ENCODE measurements at places on chromosomes 11 and 22.

DNA sequence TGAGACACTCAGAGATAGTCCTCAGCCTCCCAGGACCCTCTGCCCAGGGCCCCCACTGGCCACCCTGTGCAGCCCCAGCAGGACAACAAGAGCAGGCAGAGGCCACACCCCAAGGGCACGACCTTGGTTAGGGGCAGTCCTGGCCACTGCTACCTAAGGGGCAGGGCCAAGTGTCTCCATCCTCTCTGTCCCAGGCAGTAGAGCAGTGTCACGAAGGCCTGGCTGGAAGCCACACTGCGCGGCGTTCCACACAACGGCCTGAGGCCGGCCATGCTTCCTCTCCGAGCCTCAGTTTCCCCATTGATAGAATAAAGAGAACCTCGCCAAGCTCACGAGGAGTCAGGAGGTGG is 1074.3 kb downstream of the BRD1 start:
- DNase-seq: no peak

DNA sequence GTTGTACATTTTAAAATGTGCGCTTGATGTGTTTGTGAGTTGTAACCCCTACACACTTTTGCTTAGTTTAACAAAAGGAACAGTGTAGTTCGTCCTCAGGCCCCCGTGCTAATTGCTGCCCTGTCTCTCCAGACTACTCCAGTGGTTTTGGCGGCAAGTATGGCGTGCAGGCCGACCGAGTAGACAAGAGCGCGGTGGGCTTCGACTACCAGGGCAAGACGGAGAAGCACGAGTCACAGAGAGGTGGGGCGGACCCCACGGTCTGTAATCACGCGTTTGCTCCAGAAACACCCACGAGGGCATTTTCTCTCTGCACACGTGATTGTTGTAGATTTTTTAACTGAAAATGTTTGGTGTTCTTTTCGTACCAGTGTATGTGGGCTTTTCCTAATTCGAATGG is 18.6 kb downstream of the CTTN start:
- no peak for DNase-seq

- DNase-seq: no peak
Measured at GRCh38 chr11:18650353-18650752, 16.2 kb upstream of the SPTY2D1 start.

DNA sequence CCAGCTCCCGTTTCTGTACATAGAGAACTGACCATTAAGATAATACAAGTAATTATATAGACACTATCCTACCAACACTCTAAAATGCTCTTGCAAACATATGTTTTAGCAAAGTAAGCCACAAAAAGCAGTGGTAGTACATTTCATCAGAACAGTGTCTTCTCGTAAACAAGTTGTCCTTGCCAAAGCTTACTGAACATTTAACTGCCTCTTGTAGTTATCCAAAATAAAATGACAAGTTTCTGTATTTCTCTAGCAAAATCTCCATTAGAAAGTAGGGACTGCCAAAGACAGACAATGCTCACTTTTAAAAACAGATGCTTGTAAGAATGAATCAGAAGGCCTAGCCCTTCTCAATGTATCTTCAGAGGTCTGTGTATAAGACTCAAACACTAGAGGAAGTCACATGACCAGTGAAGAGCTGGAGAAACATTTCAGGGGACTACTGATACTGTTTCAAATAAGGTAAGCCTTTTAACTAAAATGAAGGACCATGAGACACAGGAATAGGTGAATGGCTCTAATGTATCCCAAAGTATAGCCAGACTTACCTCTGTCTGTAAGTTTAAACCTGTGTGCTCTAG is 7.8 kb upstream of the ZC3H12C start:
- no peak for DNase-seq

DNA sequence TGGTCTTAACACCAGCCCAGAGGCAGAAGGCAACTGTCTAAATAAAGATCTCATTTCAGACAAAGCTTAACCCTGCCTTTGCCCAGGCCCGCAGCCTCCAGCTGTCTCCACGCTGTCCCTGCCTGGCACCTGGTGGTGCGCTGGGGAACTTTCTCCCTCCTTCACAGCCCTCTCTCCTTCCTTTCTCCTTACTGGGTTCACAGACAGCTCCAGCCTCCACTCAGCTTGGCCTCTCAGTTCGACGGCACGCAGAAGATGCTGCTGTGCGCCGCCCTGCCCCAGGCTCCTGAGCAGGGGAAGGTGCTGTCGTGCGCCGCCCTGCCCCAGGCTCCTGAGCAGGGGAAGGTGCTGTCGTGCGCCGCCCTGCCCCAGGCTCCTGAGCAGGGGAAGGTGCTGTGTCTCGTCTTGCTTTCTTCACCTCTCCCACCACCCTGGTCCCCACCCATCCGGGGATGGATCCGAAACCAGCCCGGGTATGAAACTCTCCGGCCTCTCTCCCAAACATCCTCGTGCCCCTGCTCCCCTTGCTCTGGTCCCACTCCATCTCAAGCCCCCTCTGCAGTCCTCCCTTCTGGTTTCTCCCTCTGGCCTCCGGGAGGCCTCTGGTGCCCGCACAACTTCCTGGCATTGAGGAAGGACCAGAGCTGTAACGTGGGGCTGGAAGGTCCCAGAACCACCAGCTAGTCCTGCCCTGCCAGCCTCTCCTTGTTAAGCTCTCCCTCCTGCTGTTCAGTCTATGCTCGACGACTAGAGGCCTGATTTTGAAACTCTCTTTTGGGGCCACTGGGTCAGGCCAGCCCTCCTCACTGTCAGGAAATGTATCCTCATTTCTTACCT is 22.9 kb upstream of the JAM3 start:
- no peak for DNase-seq

DNA sequence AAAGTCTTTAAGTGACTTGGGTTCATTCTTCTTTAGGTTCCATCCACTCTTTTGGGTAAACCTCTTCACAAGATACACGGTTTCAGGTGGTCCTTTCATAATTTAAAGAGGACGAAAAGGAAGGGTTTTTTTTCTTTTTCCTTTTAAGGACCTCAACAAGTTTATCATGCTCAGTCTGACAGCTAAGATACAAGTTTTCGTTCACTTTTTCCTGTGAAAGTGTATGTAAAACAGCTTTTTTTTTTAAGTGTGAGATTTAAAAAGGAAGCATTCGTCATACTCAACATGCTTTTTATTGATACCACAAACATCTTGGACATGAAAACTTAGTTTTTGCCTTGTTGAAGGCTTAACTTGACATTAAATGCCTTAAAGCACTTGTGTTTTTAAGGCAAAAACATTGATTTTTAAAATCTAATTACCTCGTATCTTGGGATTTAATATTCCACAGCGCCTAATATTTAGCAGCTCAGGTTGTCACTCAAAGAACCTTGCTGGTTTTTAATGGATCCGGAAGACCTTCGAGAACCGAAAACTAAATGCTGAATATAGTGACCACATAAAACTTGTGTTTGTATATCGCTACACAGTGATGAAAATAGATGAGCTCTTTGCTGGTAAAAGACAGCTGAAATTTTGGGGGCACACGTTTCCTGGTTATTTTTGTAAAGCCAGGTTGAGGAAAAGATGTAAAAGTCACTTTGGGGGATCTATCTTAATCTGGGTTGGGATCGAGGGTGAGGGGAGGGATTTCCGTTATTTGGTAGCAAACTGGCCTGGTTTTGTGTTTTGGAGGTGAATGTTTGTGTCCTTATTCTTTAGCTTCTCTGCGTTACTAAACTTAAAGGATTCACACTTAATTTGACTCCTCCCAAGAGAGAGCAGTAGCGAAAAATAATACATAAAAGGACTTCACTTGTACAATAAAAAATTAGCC is 2.3 kb downstream of the PCF11 start:
- DNase-seq: no peak

DNA sequence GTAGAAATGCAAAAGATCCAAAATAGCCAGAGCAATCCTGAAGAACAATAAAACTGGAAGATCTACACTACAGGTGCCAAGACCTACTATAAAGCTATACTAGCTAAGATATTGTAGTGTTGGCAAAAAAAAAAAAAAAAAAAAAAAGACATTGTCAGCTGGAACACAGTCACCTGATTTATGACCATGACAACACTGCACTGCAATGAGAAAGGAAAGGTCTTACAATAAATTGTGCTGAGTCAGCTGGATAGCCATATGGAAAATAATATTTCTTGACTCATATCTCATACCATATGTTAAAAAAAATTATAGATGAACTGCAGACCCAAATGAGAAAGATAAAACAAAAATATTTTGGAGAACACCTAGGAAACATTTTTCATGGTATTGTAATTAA is 3.1 kb upstream of the PANX3 start:
- DNase-seq: no peak

DNA sequence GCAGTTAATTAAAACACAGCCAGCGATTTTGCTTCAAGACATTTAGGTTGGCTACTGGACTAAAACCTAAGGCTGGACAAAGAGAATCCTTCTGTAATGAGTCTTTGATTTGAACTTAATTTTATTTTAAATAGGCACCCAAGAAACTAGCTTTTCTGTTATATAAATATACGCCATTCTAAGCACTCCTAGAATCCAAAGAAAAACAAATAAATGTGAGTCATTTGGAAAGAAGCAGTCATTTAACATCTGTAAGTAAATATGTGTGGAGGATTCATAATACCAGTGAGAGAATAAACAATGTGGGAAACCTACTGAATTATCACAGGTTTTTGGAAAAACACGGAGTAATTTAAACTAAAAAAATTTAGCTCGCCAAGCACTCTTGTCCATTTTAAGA is 1.2 kb upstream of the TECTA start:
- DNase-seq: no peak

DNA sequence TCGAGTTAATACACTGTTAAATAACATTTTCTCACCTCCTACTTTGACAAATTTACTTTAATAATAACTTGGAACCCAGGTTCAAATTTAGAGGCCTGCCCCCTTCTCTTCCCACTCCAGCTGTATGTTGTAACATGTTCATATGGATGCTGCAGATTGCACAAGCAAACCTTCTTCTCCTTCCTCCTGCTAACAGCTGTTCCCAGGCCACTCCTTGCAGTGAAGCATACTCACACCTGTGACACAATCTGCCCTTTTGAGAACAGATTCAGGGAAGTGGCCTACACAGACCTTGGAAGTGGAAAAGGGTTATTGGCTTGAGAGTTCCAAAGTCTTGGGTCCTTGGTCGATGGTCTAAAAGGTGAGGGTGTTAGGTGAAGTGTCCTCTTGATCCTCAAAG is 131.9 kb downstream of the TEAD1 start:
- DNase-seq: no peak

DNA sequence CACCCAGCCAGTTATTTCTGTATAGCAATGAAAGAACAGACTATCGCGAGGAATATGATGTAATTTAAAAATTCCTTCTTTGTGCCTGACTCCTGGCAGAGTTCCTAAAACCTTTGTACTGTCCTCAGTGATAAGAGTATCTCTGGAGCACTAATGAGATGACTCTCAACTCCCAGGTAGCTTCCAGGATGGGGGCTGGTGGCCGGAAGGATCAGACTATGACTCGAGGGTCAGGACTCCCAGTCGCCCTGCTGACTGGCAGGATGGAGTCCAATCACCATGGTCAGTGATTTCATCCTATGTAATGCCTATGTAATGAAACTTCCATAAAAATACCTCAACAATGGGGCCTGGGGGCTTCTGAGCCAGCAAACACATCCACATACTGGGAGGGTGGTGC is 135.1 kb downstream of the SHANK2 start:
- DNase-seq: no peak

GRCh38 chr11:7523416-7524210 is 9.8 kb downstream of the PPFIBP2 start:
- DNase-seq: no peak

DNA sequence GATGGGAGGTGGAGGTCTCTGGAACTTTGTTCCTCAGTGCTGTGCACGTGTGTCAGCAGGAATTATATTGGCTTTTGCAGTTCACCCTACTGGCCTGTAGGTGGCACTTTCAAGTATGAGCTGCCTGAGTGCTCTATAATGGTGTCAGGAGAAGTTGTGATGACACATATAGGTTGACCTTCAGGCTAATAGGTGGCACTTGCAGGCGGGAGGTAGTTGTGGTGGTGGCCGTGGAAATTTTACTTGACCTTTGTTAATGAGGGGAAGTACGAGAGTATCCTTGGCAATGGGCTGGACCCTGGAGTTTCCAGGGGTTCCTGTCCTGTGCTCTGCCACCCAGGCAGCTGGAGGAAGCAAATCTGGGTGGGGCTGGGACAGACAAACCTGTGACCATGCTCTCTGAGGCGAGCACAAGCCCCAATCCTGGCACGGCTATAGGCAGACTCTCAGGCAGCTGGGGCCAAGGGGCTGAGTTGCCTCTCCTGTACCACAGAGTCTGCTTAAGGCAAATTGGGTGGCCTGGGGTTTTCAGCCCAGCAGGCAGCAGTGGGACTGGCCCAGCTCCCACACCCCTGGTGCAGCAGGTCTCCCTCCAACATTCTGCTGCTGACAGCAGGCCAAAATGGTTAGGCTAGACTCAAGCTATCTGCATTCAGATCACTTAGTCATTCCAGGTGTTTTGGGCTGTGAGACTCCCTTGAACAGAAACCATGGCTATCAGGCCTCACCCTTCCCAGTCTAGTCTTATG is 147.5 kb upstream of the CTSC start:
- no peak for DNase-seq

- DNase-seq: no peak
Measured at GRCh38 chr11:72111300-72112142, 974 bp downstream of the ANAPC15 start.

- DNase-seq: no peak
Measured at GRCh38 chr11:47485107-47485506, 36.2 kb upstream of the RAPSN start.

DNA sequence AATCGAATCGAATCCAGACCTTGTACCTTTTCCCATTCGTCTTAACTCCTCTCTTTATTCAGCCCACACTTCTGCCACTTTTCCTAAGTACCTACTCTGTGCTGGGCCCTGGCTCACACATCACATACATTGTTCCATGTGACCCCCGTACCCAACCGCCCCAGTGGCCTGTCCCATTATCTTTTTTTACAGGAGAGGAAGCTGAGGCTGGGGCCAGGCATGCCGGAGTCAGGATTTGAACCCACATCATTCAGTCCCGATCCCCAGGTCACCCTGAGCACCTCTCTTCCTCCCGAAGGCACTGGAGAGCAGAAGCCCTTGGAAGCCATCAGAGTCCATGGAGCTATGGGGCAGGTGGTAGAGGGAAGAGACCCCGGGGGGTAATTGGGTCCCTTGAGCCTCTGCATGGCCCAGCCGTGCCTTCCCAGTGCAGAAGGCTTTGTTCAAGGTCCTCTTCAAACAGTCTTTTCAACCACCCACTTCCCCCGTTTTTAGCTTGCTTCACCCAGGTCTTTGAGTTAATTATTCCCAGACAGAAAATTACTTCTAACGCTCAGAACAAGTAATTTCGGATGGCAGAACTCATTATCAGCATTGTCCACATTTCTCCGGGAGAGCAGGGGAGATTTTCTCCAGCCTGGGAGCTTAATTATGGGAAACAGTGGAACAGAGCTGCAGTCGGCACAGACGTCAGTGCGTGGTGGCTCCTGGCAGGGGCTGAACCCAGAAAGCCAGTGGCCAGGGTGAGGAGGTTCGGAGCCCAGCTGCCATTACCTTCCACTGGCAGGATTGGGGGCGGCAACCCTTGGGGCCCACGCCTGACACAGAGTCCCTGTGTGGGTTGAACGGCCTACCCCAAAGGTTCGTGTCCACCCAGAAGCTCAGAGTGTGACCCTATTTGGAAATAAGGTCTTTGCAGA is 82.4 kb upstream of the RTL6 start:
- DNase-seq: no peak
